LHCN-M2 (cell line): ENCODE measurements at places on chromosomes 16 and 17.

DNA sequence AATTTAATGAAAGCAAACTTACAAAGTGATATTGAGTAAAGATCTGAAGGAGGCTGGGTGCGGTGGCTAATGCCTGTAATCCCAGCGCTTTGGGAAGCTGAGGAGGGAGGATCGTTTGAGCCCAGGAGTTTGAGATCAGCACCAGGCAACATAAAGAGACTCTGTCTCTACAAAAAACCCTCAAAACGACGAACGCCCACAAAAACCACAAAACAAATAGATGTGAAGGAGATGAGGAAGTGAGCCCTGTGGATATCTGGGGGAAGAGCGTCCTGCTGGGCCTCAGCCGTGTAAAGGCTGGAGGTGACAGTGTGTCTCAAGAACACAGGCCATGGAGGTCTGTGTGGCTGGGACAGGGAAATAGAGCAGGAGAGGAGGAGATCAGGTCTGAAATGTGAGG is 68.8 kb downstream of the ITFG1 start:
- peak; percentile 5 for DNase-seq

- peak; percentile 68 for DNase-seq
Measured at GRCh38 chr17:38704606-38705522, at the start of gene MLLT6. TSS of gene MLLT6 (plus strand) at chr17:38705273. CDS start at chr17:38705633, 360 bp downstream.

DNA sequence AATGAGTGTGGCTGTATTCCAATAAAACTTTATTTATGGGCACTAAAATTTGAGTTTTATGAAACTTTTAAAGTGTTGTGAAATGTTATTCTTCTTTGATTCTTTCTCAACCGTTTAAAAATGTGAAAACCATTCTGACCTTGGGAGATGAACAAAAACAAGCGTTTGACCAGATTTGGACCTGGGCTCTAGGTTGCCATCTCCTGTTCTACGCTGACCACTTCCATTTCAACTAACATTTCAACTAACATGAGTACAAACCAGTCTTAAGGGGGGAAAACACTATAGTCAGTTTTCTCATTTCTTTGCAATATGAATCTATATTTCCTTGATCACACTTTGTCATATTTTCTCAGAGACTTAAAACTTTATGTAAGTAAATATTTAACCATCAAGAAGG is 118.4 kb upstream of the IRX5 start:
- DNase-seq = peak; percentile 31

GRCh38 chr17:5203178-5203907 is 11.7 kb upstream of the ZNF594 start:
- peak; percentile 8 for DNase-seq

GRCh38 chr17:50697663-50698272 is 9.9 kb downstream of the ANKRD40 start:
- no peak for DNase-seq

DNA sequence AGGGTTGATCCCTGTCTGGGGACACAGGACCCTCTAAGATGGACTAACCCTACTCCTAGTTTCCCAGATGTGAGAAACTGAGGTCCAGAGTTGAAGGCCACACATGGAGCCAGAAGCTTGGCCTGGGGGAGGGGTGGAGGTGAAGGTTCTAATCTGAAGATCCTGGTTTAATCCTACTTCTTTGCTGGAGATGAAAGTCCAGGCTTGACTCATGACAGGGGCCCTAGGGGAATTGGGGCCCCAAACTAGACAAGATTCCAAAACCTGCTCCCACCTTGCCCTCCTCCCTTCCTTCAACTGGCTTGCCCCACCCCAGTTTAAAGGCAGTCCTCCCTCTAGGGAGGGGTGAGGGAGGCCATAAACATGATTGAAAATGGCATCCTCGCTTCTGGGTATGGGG is 21.6 kb downstream of the IGF2BP1 start:
- no peak for DNase-seq

DNA sequence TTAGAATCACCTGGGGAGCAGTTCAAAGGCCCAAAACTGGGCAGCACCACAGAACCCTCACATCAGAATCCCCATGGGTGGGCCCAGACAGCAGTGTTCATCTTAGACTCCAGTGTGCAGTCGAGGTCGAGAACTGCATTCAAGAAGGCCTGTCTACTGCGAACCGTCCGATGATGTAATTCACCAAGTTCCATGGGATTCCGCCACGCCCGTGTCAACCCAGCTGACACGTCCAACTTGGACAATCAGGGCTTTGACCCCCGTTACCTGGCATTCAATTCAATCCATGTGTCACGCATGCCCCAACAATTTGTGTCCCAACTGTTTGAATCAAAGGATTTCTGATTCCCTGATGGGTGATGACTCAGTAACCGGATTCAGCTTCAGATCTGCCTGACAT is 9.2 kb downstream of the HSBP1 start:
- no peak for DNase-seq

GRCh38 chr17:72976971-72977770 is 115.3 kb downstream of the SLC39A11 start:
- DNase-seq = peak; percentile 86

DNA sequence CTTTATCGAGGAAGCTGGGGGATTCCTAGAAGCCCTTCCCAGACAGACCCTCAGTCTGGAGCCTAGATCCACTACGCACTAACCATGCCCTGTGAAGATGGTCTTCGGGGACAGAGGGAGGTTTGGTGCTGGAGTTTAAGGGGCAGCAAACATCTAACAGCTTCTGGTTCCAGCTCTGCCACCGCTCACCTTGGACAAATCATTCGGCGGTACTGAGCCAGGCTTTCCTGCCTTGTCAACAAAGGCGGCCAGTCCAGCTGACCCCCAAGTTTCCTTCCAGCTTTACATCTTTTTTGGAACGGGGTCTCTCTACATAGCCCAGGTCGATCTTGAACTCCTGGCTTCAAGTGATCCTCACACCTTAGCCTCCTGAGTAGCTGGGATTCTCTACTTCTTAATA is 369 bp upstream of the GJD3 start:
- no peak for DNase-seq

DNA sequence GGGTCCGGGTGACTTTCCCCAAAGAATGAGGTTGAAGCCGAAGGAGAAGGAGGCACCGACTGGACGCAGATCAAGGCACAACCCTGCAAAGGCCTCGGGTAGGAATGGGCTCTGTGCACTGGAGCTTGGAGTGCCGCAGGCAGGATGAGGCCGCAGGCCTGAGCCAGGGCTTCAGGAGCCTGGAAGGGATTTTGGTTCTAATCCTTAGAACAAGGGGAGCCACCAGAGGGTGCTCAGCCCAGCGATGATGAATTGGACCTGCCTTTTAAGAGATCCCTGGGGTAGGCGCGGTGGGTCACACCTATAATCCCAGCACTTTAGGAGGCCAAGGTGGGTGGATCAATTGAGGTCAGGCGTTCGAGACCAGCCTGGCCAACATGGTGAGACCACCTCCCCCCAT is 8.1 kb downstream of the CIBAR2 start:
- no peak for DNase-seq

DNA sequence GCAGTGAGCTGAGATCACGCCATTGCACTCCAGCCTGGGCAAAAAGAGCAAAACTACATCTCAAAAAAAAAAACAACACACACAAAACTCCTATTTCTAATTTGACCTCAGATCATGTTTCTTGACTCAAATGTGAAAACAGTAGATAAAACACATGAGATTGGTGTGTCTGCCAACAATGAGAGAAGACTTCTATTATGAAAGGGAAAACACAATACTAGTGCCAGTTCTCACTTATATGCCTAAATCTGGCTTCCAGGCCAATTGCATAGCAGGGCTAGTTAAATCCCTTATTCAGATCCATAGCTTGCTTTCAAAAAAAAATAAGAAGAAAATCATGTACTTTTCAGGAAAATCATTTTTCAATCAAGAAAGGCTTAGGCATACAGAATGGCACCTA is 39.4 kb downstream of the AP1G1 start:
- no peak for DNase-seq

DNA sequence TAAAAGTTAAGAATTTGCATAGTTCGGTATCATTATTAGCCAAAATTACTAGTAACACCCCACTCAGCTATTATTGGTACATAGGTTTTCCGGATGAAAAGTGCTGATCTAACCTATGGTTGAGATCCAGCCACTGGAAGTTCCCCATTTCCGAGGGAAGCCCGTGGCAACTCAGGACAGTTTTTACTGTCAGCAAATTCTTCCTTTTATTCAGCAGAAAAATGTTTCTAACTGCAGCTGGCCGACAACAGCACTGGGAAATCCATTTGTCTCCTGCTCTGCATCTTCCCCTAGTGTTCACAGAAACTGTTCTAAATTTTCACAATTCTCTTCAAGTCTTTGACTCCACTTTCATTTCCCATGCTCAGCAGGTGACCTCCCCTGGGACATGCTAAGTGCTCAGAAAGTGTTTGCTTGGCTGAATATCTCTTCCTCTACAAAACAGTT is 15.5 kb upstream of the MMD start:
- no peak for DNase-seq

DNA sequence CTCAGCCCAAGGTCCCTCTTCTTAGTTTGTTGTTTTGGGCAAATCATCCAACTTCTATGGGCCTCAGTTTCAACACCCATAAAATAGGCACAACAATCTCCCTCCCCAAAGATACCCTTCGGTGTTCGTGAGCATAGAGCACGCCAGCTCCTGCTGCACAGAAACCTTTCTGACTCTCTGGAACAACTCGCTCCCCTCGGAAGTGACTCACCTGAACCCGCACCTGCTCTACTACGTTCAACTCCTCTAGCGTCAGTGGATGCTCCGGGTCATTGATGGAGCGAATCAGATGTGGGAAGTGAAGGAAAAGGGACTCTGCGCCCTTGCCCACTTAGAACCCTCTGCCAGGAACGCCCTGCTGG is 445 bp downstream of the CIAO2B start:
- peak; percentile 39 for DNase-seq

DNA sequence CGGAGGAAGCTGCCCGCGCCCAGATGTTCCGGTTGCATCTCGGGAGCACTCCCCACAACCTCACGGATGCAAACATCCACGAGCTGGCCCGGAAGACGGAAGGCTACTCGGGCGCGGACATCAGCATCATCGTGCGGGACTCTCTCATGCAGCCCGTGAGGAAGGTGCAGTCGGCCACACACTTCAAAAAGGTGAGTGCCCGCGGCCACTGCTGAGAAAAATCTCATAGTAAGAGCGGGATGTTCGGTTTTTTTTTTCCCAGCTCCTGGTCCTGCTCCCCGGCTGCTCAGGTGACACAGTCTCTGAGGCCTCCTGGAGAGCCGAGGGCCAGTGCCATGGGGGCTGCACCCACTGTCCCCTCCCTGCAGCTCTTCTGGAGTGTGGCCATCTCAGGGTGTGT is 9.3 kb downstream of the PDF start:
- no peak for DNase-seq

DNA sequence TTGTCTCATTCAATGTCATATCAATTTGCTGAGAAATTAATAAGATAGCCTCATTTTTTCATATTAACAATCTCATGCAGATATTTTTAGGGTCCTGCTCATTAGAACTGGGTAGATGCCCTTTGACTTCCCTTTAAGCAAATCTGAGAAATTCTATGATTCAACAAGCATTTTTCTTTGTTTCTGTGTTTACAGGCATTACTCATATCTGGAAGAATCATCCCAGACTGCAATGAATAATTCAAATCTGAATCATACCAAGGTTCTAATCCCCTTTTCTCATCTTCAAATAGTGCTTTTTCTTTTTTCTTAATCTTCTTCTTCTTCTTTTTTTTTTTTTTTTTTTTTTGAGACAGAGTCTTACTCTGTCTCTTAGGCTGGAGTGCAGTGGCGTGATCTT is 69.2 kb upstream of the KIFC3 start:
- peak; percentile 81 for DNase-seq

DNA sequence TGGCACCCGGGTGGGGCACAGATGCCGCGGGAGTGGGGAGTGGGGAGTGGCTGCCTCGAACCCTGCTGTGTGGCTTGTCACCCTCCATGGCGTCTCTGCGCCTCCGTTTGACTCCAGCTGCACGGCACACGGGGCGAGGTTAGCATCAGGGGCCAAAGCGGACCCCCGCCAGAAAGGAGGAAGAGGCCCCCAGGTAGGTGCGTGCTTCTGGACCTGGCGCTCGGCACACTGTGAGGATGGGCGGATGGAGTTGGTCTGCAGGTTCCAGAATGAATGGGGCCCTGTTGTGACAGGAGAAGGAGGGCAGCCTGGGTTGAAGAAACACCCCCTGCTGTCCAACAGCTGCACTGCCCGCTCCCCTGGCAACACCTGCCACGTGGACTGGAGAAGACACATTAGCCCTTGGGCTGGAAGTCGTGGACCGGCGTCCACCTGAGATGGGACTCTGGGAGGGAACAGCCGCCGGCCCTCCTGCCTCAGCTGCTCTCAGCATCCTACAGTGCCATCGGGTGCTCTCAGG is 9.4 kb upstream of the FASN start:
- DNase-seq = no peak

DNA sequence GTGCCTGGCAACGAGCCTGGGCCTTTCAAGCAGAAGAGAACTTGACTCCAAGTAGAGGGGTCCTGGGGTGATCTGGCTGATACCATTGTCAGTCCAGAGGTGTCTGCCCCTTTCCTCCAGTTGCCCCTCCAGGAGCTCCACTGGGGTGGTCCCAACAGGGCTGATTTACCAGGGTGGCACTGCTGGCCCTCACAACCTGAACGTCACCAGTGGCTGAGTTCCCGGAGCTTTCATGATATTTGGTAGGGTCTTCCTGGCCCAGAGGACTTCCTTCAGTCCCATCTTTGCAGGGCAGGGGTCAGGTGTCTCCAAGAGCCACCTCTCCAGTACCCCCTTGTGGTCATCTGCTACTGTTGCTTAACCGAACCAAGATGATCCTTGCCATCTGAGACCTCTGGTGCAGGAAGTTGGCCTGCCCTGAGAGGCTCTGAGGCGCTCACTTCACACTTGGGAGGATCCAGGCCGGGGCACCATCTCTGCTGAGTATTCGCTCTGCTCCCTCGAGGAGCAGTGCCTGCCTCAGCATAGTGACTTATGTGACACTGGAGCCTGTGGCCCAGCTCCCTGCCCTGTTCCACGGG is 3.5 kb downstream of the LIMD2 start:
- peak; percentile 34 for DNase-seq

- DNase-seq = no peak
Measured at GRCh38 chr16:72673118-72673517, 374.8 kb downstream of the ZFHX3 start.

DNA sequence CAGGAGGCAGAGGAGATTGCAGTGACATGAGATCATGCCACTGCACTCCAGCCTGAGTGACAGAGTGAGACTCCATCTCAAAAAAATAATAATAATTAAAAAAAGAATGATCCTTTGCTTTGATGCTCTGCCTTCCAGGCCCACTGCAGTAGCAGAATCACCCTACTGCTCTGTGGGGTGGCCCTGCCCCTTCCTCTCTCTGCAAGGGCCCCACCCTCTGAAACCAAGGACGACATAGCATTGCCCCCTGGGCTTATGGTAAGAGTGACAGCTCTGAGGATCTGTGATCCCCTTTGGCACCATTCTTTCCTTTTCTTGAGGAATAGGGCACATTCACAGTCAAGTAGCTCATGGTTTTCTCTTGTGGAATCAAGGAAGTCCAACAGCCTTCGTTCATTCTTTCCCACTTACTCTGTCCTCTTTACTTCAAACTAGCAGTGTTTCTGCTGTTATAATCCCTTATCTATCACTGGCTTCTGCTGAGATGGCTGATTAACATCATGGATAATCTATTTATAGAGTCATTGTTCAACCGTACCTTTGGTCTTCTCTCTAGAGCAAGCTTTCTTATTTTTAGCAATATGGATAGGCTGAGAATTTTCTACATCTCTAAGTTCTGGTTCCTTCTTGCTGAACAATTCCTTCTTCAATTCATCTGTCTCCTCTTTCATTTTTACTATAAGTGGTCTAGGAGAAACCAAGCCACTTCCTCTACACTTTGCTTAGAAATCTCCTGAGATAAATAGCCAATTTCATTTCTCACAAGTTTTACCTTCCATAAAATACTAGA is 14.1 kb downstream of the RAD51C start:
- DNase-seq = no peak

GRCh38 chr16:89084814-89085612 is 8.6 kb upstream of the ACSF3 start:
- no peak for DNase-seq
